Kidney glomerular epithelial cell (primary cell): ENCODE measurements at places on chromosomes 7 and 10.

DNA sequence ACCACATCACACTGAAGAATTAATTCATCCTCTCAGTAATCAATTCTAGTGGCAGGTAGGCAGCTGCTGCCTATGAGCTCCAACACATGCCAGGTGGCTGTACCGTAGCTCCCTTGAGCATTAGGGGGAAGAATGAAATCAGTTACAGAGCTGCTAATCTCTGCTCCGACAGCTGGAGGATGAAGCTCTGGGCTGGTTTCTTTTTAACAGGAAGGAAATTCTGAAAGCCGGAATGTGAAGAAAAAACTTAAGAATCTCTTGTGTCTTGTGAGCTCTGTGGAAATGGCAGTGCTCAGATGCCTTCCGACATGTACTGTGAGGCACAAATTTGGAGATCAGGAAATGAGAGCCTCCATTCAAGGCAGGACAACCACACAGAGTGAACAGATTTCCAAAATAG lies 2.8 kb upstream of the AHCYL2 start:
- no peak for DNase-seq

- DNase-seq, result no peak
Observed at GRCh38 chr7:29320577-29320976, 126.0 kb downstream of the CHN2 start.

DNA sequence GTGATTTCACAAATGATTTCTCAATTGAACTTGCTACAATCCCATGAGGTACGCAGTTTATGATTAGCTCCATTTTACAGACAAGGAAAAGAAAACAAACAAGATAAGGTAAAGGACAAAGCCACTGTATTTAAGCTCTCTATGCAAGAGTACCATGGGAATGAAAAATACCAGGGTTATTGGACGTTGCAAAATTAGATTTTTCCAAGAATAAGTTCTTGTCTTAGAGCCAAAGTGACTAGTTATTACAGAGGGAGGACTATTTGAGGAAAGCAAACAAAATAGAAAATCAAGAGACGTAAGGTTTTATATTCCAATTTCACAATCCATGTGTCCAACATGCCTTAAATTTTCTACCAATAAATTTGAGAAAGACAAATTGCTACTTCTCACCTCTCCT lies 97.9 kb upstream of the PTN start:
- DNase-seq, result no peak

GRCh38 chr10:118307220-118307619 lies 34.9 kb downstream of the FAM204A start:
- no peak for DNase-seq

DNA sequence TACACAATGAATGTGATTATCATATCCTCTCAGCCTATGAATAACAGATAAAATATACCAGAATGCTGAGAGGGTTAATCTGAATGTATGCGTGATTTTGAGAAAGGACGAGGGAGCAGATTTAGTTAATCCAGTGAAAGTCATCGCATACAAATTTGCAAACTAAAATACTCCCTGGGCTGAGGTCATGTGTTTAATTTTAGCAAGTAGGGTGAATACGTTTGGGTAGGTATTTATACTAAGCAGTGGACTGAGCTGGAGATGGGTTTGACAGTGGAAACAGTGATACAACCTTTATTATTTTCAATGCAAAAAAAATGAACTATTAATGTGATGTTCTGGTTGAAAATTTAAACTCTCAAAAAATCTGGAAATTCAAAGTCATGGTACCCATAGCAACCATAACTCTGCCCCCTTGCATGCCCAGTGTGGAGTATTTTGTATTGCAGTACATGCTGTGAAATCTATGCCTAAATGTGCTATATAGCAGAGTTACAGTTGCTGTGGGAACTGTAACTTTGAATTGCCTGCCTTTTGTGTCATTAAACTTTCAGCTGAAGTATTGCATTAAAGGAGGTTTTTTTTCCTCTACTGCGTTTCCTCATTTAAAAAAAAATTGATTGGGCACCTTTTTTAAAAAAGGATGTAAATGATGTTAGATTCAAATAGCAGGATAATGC lies 9.5 kb upstream of the ARID5B start:
- DNase-seq, result no peak

GRCh38 chr10:131702531-131703356 lies 198.1 kb upstream of the PPP2R2D start:
- DNase-seq, result no peak

DNA sequence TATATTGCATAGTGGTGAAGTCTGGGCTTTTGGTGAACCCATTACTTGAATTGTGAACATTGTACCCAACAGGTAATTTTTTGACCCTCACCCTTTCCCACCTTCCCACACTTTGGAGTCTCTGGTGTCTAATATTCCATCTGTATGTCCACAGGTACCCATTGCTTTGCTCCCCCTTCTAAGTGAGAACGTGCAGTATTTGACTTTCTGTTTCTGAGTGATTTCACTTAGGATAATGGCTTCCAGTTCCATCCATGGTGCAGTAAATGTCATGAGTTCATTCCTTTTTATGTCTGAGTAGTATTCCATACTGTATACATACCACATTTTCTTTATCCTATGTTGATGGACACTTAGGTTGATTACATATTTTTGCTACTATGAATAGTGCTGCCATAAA lies 91.5 kb upstream of the KIF5B start:
- no peak for DNase-seq

DNA sequence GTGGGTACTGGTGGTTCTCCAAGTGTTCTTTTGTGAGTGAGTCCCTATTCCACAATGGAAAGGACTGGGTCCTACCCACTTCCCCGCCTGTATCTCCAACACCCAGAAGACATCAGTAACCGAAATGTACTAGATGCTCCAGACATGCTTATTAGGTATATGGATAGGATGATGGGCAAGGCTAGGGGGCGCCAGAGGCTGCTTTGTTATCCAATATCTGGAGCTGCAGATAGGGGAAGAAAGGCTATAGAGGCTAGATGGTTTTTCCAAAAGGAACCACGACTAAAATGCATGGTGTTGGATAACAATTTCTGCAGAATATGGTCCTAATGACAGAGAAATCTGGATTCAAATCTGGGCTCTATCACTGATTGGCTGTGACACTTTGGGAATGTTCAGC lies 56.2 kb upstream of the TM9SF3 start:
- DNase-seq, result peak; percentile 30

DNA sequence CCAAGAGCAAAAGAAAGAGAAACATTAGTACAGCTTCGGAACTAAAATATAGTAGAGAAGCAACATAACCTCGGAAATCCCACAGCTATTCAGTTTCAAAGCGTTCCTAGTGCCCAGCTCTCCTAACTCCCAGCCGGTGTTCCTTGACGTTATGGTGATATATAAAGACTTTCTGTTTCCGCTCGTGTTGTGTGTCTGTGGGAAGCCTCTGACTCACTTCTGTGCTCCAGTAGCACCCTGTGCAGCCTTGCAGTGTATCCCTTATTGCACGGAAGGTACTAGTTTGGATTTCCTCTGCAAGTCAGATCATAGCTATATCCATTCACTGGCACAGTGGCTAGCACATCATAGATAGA lies 535 bp downstream of the ASAH2B start:
- DNase-seq, result peak; percentile 74
